Smooth muscle cell of bladder (primary cell): ENCODE measurements at places on chromosomes 11 and 22. TPM values are rescaled to one million over a fixed set of nuclear protein-coding genes. Genes with fewer than 3 reads are reported as not detected.

The CAVIN3 gene
- total RNA-seq: 147 and 185 TPM in 2 replicates

The DUSP8 gene
- total RNA-seq: under 0.01 and 0.09 TPM in 2 replicates

The SEPTIN5 gene
- total RNA-seq: 10.0 and 22.6 TPM in 2 replicates

The SMIM35 gene
- total RNA-seq: not detected in 2 replicates

The PPFIBP2 gene
- total RNA-seq: 6.7 and 7.7 TPM in 2 replicates

The SCUBE1 gene
- total RNA-seq: under 0.01 and 5.0 TPM in 2 replicates

The PANX3 gene
- total RNA-seq: not detected in 2 replicates

The C11orf91 gene
- not detected in 2 replicates for total RNA-seq

The C11orf86 gene
- total RNA-seq: 0.28 TPM in 2 replicates

The DBX1 gene
- total RNA-seq: not detected in 2 replicates

The OR10D3 gene
- total RNA-seq: not detected in 2 replicates

The TBX1 gene
- total RNA-seq: not detected in 2 replicates

The RANBP1 gene
- total RNA-seq: 115 and 124 TPM in 2 replicates

The FGF4 gene
- not detected in 2 replicates for total RNA-seq

The MMP13 gene
- total RNA-seq: not detected in 2 replicates
